ENCODE measurements at places on chromosomes 7 and 10. TPM values are rescaled to one million over a fixed set of nuclear protein-coding genes. Genes with fewer than 3 reads are reported as not detected.

The ALKBH4 gene
- total RNA-seq: 42.2 TPM

GRCh38 chr7:102457352-102457924, 7.2 kb downstream of the ALKBH4 start:
- H3K27me3 ChIP-seq: no peaks in the 10 kb centered on the region
- no peak overlapping the region for H3K27ac ChIP-seq
- peaks cover 16% of the 10 kb centered on the region for H3K36me3 ChIP-seq
- no peak overlapping the region for H3K4me3 ChIP-seq
- H3K4me1 ChIP-seq: no peaks in the 10 kb centered on the region

GRCh38 chr7:16939161-16939560, 57.4 kb upstream of the AGR3 start:
- H3K4me1 ChIP-seq: peaks cover 17% of the 10 kb centered on the region
- DNase-seq: no peak
- H3K27me3 ChIP-seq: no peaks in the 10 kb centered on the region
- H3K4me3 ChIP-seq: no peak overlapping the region
- H3K36me3 ChIP-seq: no peaks in the 10 kb centered on the region
- no peak overlapping the region for H3K27ac ChIP-seq

DNA sequence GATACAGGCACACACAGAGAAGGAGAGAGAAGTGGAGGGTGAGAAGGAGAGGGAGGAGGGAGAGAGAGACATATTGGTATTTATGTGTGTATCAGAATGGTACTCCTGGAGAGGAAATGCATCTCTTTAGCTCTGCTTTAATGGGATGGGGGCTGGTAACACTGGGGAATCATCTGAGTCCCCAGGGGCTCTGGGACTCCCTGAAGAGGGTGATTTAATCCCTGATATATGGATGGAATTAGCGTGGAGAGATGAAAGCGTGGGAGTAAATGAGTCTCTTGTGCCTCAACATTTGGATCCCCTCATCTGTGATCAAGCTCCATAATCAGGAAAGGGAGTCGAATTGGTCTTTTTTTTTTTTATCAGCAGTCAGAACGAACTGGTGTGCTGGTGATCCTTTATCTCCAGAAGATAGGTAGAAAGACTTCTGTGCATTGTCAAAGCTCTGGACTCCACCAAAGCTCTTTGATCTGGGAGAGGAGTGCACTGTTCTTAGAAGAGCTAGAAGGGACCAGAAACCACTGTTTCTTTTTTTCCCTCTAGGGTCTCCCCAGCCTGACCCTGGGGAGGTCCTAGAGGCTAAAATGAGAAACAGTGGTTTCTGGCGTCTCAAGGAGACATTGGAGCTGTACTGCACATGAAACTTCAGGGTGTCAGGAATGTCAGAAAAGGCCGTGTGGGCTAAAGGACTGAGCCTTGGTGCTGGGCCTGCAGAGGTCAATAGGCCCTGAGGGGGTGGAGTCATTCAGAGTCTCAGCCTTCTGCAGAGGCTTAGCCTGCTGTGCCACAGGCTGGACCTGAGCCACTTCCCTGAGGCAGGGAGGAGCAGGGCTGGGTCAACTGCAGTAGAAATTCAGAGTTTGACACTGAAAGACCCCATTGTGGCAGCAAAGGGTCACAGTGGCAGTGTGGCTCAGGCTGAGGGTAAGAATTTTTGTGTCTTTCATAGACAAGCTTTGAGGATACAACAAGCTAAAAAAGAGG, 234.4 kb upstream of the SLC26A5 start:
- no peaks in the 10 kb centered on the region for H3K36me3 ChIP-seq
- H3K27ac ChIP-seq: no peak overlapping the region
- H3K27me3 ChIP-seq: no peaks in the 10 kb centered on the region
- no peaks in the 10 kb centered on the region for H3K4me1 ChIP-seq

DNA sequence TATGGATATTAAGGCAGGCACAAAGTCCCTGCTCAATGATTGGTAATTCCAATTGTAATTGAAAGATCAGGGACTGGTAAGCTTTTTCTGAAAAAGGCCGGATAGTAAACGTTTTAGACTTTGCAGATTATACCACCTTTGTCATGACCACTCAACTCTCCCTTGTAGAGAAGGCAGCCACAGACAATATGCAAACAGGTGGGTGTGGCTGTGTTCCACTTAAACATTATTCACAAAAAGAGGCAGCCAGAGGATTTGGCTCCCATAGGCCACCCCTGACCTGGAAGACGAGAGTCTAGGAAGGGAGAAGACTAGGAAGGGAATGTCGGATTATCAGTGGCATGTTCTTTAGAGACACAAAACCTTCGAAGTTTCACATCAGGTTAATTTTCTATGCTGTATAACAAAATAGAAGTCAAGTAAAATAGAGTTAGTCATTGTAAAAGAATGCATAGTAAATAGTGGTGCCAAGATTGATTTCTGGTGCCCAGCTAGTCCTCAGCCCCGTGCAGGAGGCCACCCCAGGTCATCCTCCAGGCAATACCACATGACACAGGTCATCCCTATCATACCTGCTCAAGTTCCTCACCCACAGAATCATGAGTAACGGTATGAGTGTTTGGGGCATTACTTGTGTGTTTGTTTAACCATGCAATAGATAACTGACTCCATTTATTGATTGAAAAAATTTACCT, 193.8 kb downstream of the PLPP4 start:
- no peak overlapping the region for H3K4me3 ChIP-seq
- H3K4me1 ChIP-seq: no peaks in the 10 kb centered on the region
- H3K27ac ChIP-seq: no peak overlapping the region
- no peak for DNase-seq
- H3K36me3 ChIP-seq: no peaks in the 10 kb centered on the region
- H3K27me3 ChIP-seq: no peaks in the 10 kb centered on the region

- H3K27ac ChIP-seq: no peak overlapping the region
- H3K4me1 ChIP-seq: peaks cover 17% of the 10 kb centered on the region
- H3K27me3 ChIP-seq: no peaks in the 10 kb centered on the region
- H3K4me3 ChIP-seq: no peak overlapping the region
- DNase-seq: no peak
Observed at GRCh38 chr7:137774793-137775201, 72.0 kb downstream of the DGKI start.

All from thyroid gland (tissue), 4 donors.